ENCODE measurements at places on chromosomes 7 and 10.

DNA sequence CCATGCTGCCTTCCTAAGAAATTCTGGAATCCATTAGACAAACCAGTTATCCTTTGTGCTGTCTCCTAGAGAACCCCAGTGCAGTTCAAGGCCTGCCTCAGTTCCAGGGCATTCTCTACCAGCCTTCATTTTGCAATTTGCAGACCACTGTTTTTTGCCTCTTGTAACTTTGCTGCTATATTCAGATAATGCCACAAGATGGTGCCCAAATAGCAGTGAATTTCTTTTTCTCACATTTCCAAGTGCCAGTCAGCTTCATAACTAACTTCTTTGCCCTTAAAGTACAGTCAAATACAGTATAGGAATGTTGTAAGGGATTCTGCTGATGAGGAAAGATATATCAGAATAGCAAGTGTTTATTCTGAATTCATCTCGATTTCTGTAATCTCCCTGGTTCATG lies 25.2 kb downstream of the LOXL4 start:
- ATAC-seq, result no peak

- ATAC-seq, result no peak
These were observed 427.1 kb downstream of the GPAM start for GRCh38 chr10:111756217-111757061.

DNA sequence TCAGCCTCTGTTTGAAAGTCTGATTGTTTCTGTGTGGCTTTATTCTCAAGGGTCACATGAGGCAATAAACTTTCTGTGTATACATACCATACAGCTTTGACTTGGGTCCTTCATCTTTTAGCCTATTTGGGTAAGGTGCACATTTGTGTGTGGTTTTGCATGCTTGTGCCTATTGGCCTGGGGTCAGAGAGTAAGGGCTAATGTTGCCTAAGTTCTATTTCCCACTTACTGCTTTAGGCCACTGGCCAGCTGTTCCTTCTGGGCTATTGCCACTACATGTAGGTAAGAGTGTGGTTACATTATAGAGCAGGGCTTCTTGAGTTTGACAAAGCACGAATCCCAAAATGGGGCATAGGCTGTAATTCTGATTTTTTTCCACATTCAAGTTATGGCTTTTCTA lies 21.8 kb downstream of the BBIP1 start:
- no peak for ATAC-seq

DNA sequence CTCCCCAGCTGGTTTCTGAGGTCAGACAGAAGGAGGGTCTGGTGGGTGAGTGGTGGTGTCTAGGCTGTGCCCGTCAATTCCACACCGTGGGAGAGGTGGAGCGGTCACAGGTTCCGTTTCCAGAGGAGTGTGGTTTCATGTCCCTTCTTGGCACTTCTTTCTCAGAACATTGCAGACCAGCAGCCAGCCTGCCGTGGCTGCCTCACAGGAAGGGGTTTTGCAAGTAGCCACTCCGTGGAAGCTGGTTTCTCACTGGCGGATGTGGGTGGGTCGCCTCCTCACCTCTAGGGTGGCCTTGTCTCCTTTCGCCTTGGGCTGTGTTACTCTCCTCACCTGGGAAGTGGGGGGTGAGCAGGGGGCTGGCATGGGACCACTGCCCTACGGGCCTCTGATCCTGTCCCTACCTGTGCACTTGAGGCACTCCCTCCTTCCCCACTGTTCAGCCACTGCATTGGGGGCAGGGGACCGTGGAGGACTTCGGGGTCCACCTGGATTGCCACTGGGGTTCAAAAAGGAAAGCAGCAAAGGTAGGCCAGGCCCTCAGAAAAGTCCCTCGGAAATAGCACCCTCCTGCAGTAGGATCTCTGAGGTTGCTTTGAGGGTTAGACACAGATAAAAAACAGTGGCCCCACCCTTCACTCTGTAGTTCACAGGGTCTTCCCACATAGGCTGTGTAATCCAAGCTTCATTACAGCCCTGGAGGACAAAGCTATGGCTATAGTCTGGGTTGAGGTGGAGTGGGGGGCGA lies 33.9 kb downstream of the TSPAN14 start:
- ATAC-seq, result peak; percentile 57

GRCh38 chr10:7199152-7199760 lies 211.6 kb downstream of the SFMBT2 start:
- ATAC-seq, result no peak

DNA sequence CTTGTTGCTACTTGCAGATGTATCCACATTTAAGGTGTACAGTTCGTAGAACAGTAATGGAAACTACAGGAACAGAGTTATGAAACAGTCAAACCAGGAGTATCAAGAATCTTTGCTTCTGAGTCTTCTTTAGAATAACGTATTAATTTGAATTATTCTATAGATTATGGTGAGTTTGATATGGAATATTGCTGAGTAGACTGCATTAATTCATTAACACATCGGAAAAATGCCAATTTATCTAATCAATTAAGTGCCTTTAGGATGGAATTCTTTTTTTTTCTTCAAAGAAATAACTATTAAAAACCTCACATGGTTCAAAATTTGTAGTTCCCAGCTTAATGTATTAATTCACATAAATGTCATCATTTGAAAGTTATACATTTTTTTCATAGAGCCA lies 3.8 kb downstream of the TFAM start:
- ATAC-seq, result no peak

GRCh38 chr10:12975266-12975665 lies 26.2 kb downstream of the CCDC3 start:
- no peak for ATAC-seq

DNA sequence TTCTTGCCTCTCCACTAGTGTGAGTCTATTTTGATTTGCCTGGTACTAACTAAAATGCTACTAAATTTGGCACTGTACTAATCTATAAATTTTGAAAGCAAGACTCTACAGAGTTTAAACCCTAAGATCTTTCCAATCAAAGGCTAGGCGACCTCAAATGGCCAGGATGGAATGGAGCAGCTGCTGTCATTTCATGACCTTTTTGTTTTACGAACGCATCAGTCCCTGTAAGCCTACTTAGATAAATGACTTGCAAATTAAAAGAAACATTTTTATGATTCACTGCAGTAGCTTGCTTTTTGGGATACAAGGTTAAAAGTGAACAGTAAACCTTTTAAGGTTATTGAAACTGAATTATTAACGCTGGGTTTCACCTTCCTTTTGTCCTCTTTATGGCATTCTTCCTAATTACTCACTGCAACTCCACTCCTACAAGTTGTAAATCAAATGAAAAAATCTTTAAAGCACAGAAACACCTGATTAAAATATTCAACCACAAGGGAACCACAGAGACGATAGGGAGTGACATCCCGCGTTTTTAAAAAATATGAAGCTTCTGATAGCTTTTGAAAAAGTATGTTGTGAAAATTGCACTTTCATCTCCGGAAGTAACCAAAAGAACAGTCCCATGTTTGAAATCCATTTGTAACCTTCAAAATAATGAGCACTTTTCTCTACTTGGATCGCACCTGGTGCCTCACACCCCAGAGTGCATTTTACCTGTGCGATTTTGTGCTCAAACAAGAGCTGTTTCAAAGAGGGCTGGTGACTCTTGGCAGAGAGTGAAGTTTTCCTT lies 595.1 kb downstream of the PARD3 start:
- ATAC-seq, result no peak

GRCh38 chr10:26508016-26508415 lies 69.9 kb downstream of the APBB1IP start:
- ATAC-seq, result no peak

- ATAC-seq, result peak; percentile 52
These were observed 161.1 kb downstream of the FAM107B start for GRCh38 chr10:14613588-14613920.

GRCh38 chr10:118256825-118257570 lies 85.1 kb downstream of the FAM204A start:
- ATAC-seq, result no peak

- no peak for ATAC-seq
These were observed 13.8 kb upstream of the DGKI start for GRCh38 chr7:137860542-137860941.

DNA sequence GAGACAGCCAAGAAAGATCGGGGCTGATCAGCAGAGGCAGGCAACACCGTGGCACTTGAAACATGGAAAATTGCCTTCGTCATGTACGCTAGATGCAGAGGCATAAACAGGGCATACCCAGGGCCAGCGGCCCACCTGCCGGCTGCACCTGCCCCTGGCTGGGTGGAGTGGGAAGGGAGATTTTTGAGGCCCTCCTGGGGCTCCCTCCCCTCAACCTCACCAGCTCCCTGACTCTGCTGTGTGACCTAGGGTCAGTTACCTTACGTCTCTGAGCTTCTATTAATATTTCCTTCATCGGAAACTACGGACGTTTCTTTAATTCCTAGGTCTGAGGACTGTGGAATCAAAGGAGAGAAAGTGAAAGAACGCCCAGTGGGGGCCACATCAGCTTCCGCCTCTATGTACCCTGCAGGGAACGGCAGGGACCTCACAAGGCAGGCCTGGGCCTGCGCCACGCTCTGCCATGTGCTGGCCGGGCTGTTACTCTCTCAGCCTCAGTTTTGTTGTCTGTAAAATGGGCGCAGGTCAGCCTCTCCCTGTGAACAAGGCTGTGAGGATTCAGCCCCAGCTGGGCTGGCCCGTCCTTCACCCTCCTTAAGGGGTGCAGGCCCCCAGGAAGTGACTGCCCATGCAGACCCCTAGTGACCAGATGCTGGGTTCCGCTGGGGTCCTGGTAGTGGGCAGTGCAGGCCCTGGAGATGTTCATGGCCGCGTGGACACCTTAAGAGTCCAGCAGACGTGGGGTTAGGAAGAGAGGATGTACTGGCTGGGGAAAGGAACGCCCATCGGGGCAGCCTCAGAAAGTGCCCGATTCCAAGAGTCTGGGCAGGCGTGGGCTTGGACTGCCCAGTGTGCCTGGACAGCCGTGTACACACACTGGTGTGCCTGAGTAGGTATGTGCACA lies 22.7 kb downstream of the ELFN1 start:
- no peak for ATAC-seq

DNA sequence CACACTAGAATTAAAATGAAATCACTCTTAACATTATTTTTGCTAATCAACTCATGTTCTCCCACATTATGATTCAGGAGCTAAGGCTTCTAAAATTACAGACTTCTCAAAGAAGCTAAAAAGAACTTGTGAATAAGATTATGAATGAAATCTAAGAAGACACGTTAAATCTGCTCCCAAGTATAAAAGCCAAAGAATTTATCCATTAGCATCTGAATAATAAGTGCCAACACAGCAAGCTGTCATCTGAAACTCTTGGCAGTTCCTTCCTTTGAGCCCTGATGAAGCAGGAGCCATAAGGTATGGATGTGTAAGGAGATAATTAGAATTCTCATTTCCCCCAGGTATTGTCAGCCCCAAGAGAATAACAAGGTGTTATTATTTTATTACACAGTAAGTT lies 50.3 kb downstream of the TPK1 start:
- ATAC-seq, result no peak

DNA sequence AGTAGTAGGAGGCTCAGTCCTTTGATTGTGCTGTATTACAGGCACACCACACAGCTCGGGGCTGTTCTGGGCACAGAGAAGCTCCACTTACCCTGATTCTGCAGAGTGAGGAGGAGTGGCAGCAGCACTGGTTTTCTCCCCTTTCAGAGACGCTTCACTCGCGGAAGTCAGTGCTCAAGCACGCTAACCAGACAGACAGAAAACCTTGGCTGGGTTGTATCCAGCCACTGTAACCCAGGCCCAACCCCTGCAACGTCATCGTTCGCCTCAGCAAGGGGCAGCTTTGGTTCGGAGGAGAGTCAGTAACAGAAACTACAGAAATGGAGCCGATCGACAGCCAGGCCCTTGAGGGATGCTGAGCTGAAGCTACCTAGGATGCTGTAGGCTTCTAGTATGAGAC lies 171.0 kb downstream of the SLC16A9 start:
- ATAC-seq, result no peak

GRCh38 chr10:8590518-8590917 lies 536.0 kb downstream of the GATA3 start:
- ATAC-seq, result no peak

GRCh38 chr7:42833411-42833810 lies 78.5 kb downstream of the C7orf25 start:
- ATAC-seq, result no peak

DNA sequence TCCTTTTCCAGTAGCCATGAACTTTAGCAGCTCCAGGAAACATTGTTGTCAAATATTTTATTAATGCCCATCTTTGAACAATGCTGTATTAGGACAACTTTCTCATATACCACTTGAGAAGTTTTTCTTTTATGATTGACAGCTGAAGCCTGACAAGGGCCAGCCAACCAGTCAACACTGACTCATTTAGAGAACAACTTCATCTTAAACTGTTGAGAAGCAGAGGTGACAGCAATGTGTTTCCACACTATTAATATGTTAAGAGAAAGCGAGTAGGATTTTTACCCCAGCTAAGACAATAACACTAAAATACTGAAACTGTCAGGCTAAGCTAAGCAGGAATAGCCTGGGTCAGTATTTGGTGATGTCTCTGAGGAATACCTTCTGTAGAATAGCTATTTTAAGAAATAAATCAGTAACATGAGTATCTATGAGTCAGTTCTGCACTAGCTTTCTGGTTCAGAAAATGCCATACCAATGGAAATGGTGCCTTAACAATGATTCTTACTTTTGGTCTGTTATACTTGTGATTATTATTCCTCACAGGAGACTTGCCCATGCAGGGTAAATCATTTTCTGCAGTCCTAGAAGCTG lies 168.8 kb upstream of the POT1 start:
- no peak for ATAC-seq

DNA sequence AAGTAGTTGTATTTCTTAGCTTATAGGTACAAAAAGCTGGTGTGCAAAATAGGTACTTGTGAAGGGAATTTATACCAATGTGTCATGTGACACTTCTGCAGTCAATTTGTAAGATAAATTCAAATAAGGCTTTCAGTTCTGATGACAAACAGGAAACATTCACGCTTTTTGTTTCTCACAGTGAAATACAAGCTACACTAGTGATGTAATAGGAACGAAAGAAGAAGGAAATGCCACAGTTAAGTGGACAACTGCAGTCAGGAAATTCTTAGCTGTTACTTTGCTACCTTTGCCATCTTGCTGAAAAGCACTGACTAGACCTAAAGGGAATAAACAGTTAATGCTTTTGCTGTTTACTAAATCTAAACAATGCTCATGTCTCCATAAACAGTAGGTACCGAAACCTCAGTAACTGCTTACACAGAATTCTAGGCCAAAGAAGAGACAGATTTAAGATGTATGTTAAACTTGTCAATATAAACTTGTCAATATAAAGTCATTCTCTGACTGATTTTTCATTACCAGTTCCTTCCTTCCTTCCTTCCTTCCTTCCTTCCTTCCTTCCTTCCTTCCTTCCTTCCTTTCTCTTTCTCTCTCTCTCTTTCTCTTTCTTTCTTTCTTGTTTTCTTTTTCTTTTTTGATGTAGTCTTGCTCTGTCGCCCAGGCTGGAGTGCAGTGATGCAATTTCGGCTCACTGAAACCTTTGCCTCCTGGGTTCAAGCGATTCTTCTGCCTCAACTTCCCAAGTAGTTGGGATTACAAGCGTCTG lies 10.1 kb downstream of the OTUD1 start:
- peak; percentile 89 for ATAC-seq

- no peak for ATAC-seq
These were observed 4.4 kb upstream of the RAPGEF5 start for GRCh38 chr7:22361320-22361719.

DNA sequence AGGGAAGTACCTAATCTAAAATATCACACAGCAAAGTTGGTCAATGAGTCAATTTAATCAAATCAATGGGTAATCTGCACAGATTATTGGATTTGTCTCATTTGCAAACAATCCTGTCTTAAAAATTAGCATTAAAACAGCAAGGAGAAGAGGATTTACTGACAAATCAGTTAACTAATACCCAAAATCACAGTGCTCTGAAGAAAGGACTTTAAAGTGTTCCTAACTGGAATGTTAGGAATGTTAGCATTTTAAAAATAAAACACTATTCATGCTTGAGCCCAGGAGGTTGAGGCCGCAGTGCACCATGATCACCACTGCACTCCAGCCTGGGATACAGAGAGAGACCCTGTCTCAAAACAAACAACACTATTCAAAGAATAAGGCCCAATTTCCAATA lies 83.1 kb downstream of the CHCHD3 start:
- no peak for ATAC-seq

Measured in activated T-helper 17 cell treated with anti-CD3 and anti-CD28 coated beads, Interleukin-2, amount 50 U/mL, for 72 hours (primary cell).